ENCODE measurements at places on chromosomes 13 and 19. TPM values are rescaled to one million over a fixed set of nuclear protein-coding genes. Genes with fewer than 3 reads are reported as not detected.

GRCh38 chr13:77184455-77184854, 142.4 kb downstream of the MYCBP2 start:
- no peak for DNase-seq

- DNase-seq = no peak
Measured at GRCh38 chr19:54255105-54255775, 1.8 kb downstream of the LILRB5 start.

DNA sequence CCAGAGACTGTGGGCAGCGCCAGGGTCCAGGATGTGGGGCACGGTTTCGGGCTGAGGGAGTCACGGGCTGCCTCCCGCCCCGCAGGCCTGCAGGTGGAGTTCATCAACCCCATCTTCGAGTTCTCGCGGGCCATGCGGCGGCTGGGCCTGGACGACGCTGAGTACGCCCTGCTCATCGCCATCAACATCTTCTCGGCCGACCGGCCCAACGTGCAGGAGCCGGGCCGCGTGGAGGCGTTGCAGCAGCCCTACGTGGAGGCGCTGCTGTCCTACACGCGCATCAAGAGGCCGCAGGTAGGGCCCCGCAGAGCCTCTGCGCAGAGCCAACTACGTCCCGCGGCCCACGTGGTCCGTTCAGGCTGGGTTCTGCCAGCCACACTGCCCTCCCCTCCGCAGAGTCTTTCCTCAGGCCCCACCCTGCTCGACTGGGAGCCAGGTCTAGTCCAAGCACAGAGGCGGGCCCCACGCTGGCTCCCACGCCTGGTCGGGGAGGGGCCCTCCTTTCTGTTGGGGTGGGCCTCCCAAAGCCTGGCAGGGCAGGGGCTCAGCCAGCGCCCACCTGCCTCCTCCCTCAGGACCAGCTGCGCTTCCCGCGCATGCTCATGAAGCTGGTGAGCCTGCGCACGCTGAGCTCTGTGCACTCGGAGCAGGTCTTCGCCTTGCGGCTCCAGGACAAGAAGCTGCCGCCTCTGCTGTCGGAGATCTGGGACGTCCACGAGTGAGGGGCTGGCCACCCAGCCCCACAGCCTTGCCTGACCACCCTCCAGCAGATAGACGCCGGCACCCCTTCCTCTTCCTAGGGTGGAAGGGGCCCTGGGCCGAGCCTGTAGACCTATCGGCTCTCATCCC, 2.0 kb upstream of the POLD1 start:
- no peak for DNase-seq

The PRSS57 gene
- not detected for total RNA-seq

GRCh38 chr13:51444922-51445321, 7.9 kb downstream of the INTS6 start:
- DNase-seq = peak; percentile 81

The CCDC8 gene
- total RNA-seq = 17.2 TPM

All from fibroblast of lung (primary cell).